Stimulated activated CD4-positive, alpha-beta T cell treated with anti-CD3 and anti-CD28 coated beads, Interleukin-1b, Interleukin-23, amount 100 ng/mL, for 24 hours (primary cell): ENCODE measurements at places on chromosomes 12 and 14.

GRCh38 chr12:75917083-75917482 lies 114.5 kb downstream of the PHLDA1 start:
- DNase-seq, result no peak

DNA sequence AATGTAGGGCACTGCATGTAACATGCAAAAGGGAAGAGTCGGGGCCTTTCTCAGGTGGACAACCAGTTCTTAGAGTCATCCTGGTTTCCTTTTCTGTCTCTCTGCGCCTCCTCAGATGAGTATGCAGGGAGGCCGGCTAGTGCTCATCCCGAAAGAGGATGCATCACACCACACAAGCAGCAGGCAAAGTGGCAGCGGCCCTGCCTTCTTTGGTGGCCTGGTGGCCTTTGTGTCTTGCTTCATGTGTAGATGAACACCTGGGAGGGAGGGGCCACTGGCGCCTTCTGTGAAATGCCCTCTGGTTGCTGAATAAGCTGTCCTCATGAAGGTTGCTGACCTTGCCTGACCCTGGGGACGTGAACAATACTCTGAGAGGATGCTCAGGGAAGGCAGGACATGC lies 18.0 kb downstream of the SLC24A4 start:
- DNase-seq, result no peak

DNA sequence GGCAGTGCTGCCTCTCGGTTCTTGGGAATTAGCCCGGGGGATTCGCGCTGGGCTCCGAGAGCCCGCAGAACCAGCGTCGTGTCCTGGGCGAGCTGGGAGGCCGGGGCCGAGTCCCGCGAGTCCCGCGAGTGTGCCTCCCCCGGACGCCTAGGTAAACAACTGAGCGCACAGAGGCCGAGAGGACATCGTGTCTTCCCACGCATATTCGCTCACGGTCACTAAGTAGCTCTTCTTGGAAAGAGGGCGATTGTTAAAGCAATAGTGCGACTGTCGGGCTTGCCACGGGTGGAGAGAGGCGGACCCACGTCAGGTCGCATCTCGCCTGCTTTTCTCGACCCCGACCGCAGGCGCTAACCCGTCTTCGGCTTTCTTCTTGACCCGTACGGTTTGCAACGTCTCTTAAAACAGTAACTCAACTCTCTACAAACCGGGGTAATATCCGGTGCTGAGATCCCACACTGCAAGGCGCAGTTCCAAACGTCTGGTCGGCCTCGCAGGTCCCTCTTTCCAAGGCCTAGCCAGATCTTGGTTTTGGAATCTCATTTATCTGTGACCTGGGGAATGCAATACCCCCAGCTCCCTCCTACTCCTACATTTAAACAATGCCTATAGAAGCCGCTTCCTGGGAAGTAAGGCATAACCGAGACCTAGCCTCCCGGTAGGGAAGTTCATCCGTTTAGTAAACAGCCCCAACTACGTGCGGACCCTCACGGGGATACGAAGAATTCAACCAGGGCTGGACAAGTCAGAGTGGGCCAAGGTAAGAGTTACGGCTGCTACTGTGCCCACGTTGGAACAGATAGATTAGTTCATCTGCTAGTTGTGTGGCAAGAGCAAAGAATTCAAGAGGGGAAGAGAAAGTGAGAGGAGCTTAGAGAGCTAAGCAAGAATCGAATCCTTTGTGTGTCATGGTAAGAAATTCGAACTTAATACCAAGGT lies 736 bp upstream of the PHLDA1 start:
- no peak for DNase-seq

- no peak for DNase-seq
These were observed 1.2 kb downstream of the ESRRB start for GRCh38 chr14:76376878-76377734.

DNA sequence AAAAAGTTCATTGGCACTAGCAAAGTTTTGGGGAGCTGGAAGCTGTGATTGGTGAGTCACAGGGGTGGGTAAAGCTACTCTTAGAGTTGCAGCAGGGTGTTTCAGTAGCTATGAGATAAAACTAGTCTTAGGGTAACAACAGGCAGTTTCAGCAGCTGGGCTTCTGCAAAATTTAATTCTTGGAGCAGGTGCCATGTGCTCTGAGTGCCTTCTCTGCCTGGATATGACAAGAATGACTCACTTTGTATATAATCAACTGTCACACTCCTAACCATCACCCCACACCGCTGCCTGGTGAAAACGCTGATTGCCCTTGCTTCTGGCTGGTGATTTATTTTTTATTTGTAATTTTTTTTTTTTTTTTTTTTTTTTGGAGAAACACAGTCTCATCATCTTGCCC lies 10.5 kb upstream of the PLBD2 start:
- no peak for DNase-seq
